Activated CD8-positive, alpha-beta memory T cell treated with anti-CD3 and anti-CD28 coated beads for 24 hours (primary cell): ENCODE measurements at places on chromosomes 1 and 21.

- no peak for DNase-seq
These were observed 82.4 kb upstream of the SMYD2 start for GRCh38 chr1:214198571-214198970.

- DNase-seq, result no peak
These were observed 20.6 kb upstream of the KIF26B start for GRCh38 chr1:245133995-245134715.

DNA sequence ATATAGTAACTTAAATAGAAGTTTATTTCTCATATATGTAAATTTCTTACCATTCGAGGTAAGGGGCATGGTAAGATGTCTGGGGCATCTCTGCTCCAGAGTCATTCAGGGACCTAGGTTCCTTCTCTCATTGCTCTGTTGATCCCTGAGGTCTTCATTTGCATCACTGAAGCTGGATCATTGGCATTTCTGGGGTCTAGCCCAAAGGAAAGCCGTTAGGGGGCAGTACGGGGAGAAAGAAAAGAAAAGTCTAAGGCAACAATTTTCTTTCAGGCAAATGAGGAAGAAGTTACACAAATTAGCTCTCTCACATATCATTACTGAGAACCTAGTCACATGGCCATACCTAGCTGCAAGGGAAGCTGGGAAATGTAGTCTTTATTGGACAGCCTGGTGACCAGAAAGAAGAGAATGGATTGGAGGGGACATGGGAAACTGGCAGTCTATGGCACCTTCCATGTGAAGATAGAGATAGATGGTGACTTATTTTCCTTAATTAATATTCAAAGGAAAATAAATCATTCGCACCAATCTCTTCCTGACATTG is 10.2 kb upstream of the SUSD4 start:
- no peak for DNase-seq

GRCh38 chr1:204853436-204853835 is 17.2 kb upstream of the NFASC start:
- no peak for DNase-seq

- DNase-seq, result peak; percentile 62
These were observed 157.7 kb downstream of the TOMM20 start for GRCh38 chr1:234970731-234971476.

DNA sequence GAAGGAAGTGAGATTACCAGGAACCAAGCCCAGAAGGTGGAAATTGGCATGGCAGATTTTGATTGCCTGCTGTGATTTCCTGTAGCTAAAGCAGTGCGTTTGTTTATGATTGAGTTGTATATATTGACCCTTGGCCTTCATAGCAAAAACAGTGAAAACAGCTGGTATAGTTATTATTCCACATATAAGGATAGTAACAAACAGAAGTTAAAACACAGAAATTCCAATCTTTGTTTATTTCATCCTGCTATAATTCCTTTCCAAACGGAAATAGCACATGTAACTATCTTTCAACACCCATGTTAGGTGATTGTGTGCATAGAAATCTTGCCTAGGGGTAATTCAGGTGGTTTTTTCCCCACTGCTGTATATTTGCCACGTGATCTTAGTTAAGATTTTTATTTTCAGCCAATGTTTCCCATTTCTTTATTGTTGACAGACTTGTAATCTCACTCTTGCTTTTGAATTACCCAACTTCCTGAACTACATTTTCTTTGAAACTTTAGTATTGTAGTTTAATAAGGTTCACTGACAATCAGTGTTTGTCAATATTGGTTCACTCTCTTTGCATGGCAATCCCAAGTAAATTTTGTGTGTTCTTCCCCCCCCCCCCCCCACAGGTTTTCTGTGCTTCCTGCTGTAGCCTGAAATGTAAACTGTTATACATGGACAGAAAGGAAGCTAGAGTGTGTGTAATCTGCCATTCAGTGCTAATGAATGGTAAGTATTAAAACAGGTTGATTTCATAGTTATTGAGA is 102.7 kb downstream of the CC2D1B start:
- no peak for DNase-seq

DNA sequence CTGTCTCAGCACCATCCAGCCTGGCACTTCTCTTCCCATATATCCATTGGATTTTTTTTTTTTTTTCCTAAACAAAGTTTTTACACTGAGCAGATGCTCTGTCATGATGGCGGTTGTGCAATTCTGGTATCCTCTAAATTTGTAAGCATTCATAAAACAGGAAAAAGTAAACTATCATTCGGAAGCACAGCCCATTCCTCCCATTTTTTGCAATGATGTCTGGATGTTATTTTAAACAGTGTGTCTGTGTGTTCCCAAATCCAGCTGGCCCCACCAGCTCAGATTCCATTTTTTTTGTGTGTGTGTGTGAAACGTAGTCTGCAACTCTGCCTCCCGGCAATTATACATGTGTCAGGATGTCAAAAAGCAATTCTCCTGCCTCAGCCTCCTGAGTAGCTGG is 33.5 kb downstream of the PDPN start:
- no peak for DNase-seq
